ENCODE measurements at places on chromosomes 5 and 9. TPM values are rescaled to one million over a fixed set of nuclear protein-coding genes. Genes with fewer than 3 reads are reported as not detected.

Gene IL3
- total RNA-seq = not detected

Gene LHX3
- total RNA-seq = not detected

Gene PCA3
- not detected for total RNA-seq

Gene STK32A
- 0.18 TPM for total RNA-seq

Gene DOCK8
- 14.4 TPM for total RNA-seq

Gene SLC6A18
- not detected for total RNA-seq

Gene CNTFR
- 20.1 TPM for total RNA-seq

Gene IFNA13
- not detected for total RNA-seq

Gene IRX1
- total RNA-seq = not detected

Gene TEK
- 4.0 TPM for total RNA-seq

Gene AK1
- 2.5 TPM for total RNA-seq

Gene FGD3
- 5.8 TPM for total RNA-seq

Gene ANKRD55
- 0.80 TPM for total RNA-seq

Gene IFNE
- total RNA-seq = not detected

DNA sequence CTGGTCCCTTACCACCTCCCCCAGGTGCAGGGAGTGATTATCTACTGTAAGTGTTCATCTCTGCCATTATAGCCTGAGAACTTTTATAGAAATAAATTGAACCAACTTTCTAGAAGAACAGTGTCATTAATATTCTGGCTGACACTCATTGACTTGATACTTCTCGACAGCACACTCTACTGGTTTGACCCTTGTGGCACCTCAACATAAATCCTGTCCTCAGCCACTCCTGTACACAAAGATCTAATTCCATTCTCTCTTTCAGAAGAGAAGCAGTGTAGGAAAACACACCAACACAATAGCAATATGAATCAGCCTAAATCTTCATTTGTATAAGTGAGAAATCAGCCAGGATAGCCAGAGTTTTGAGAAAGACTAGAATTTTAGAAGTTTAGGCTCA lies 417.7 kb downstream of the TAF11L14 start:
- H3K4me1 ChIP-seq = no peaks in the 10 kb centered on the region
- H3K36me3 ChIP-seq = no peaks in the 10 kb centered on the region
- H3K27ac ChIP-seq = no peak overlapping the region
- DNase-seq = no peak
- H3K27me3 ChIP-seq = no peaks in the 10 kb centered on the region

DNA sequence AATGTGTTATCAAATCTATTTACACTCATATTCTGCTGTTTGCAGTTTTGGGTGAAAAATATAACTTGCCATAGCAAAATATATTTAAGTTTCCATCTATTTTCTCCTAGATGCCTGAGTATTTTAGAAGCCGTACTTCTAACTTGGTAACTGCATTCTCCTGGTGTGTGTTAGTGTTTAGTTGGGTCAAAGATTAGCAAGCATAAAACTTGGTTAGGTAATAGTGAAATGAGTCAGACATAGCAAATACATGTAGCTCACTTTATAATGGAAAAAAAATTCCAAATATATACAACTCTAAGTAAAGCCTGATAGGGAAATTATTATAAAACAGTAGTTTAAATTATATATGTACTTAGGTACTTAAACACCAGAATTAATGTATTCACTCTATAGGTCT lies 640.7 kb upstream of the ST8SIA4 start:
- no peaks in the 10 kb centered on the region for H3K36me3 ChIP-seq

GRCh38 chr5:102223542-102224477 lies 72.3 kb downstream of the SLCO4C1 start:
- no peak overlapping the region for H3K4me3 ChIP-seq
- no peak overlapping the region for H3K27ac ChIP-seq
- no peaks in the 10 kb centered on the region for H3K36me3 ChIP-seq
- no peaks in the 10 kb centered on the region for H3K4me1 ChIP-seq
- H3K27me3 ChIP-seq = no peaks in the 10 kb centered on the region
- DNase-seq = no peak

DNA sequence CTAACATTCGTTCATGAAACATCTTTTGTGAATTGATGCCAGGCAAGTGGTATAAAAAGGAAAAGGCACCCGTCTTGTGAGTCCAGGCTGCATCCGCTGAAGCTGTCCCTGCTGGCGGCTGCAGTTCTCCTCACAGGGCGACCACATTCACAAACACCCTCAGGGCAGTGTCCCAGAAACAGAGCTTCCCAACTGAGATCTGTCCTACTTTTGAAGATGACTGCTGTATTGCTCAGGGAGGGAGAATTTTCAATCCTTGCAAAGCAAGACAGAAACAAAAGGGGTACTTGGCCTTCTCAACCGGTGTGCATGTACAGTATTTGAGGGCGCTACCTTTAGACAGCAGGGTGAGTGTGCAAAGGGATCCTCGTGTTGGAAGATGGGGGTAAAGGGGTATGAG lies 316.1 kb downstream of the GADD45G start:
- no peaks in the 10 kb centered on the region for H3K36me3 ChIP-seq
- no peaks in the 10 kb centered on the region for H3K27me3 ChIP-seq
- no peak overlapping the region for H3K4me3 ChIP-seq
- H3K27ac ChIP-seq = no peak overlapping the region
- no peaks in the 10 kb centered on the region for H3K4me1 ChIP-seq

- H3K4me3 ChIP-seq = peak overlapping the region; percentile 66
- peak; percentile 91 for DNase-seq
- peaks cover 5% of the 10 kb centered on the region for H3K4me1 ChIP-seq
- peak overlapping the region; percentile 62 for H3K27ac ChIP-seq
These were observed 1.3 kb downstream of the CD72 start for GRCh38 chr9:35616681-35617459.

GRCh38 chr5:84242286-84242685 lies 142.4 kb downstream of the EDIL3 start:
- H3K27me3 ChIP-seq = no peaks in the 10 kb centered on the region
- no peaks in the 10 kb centered on the region for H3K36me3 ChIP-seq
- H3K4me3 ChIP-seq = no peak overlapping the region
- no peak overlapping the region for H3K27ac ChIP-seq
- H3K4me1 ChIP-seq = no peaks in the 10 kb centered on the region

- H3K27ac ChIP-seq = peak overlapping the region; percentile 74
- H3K4me1 ChIP-seq = peaks cover 69% of the 10 kb centered on the region
- H3K36me3 ChIP-seq = peaks cover 21% of the 10 kb centered on the region
- H3K27me3 ChIP-seq = no peaks in the 10 kb centered on the region
These were observed 5.1 kb downstream of the GLRX start for GRCh38 chr5:95817430-95817829.

GRCh38 chr9:136678034-136678433 lies 9.2 kb downstream of the AGPAT2 start:
- H3K27me3 ChIP-seq = no peaks in the 10 kb centered on the region
- H3K4me3 ChIP-seq = no peak overlapping the region
- no peaks in the 10 kb centered on the region for H3K4me1 ChIP-seq

DNA sequence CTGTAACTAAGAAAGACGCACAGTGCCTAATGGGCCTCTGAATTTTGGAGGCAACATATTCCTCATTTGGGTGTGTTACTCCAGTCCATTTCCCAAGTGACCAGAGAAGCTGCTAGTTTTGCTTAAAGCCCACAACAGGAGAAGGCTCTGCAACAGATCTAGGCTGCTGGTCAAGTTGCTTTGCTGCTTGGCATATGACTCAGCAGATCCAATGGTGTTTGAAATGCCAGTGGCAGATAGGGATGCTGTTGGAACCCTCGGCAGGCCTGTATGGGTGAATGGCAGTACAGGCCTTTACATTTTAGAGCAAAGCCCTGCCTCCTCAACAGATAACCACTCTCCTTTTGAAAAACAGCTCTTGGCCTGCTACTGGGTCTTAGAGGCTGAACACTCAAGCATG lies 36.2 kb upstream of the ROR2 start:
- no peak overlapping the region for H3K27ac ChIP-seq
- no peaks in the 10 kb centered on the region for H3K27me3 ChIP-seq
- no peaks in the 10 kb centered on the region for H3K4me1 ChIP-seq
- H3K36me3 ChIP-seq = no peaks in the 10 kb centered on the region
- no peak for DNase-seq

GRCh38 chr9:98980291-98980690 lies 36.6 kb downstream of the COL15A1 start:
- no peaks in the 10 kb centered on the region for H3K27me3 ChIP-seq
- DNase-seq = no peak
- H3K27ac ChIP-seq = no peak overlapping the region
- H3K4me3 ChIP-seq = no peak overlapping the region
- H3K4me1 ChIP-seq = peaks cover 3% of the 10 kb centered on the region

DNA sequence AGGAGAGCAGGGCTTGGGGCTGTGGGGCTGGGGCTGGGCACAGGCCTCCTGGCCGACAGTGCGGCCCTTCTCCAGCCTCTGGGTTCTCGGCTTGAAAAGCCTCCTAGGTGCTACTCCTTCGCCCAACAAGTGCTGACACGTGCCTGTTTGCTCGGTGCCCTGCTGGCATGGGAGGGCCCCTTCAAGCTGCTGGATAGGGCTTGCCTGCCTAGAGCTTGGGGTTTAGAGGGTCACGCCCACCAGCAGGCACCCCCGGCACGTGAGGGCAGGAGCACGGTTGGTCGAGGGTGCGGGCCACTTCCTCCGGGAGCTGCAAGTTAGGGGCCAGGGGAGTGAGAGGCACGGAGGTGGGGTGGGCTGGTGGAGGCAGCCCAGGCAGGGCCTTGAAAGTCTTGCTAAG lies 106.2 kb downstream of the RXRA start:
- no peaks in the 10 kb centered on the region for H3K36me3 ChIP-seq
- no peak overlapping the region for H3K27ac ChIP-seq
- no peak overlapping the region for H3K4me3 ChIP-seq
- no peak for DNase-seq

GRCh38 chr9:129865668-129866320 lies 30.5 kb downstream of the USP20 start:
- no peak for DNase-seq
- no peak overlapping the region for H3K4me3 ChIP-seq
- H3K4me1 ChIP-seq = peaks cover 12% of the 10 kb centered on the region
- H3K27me3 ChIP-seq = no peaks in the 10 kb centered on the region
- peak overlapping the region; percentile 57 for H3K27ac ChIP-seq
- peaks cover 39% of the 10 kb centered on the region for H3K36me3 ChIP-seq

DNA sequence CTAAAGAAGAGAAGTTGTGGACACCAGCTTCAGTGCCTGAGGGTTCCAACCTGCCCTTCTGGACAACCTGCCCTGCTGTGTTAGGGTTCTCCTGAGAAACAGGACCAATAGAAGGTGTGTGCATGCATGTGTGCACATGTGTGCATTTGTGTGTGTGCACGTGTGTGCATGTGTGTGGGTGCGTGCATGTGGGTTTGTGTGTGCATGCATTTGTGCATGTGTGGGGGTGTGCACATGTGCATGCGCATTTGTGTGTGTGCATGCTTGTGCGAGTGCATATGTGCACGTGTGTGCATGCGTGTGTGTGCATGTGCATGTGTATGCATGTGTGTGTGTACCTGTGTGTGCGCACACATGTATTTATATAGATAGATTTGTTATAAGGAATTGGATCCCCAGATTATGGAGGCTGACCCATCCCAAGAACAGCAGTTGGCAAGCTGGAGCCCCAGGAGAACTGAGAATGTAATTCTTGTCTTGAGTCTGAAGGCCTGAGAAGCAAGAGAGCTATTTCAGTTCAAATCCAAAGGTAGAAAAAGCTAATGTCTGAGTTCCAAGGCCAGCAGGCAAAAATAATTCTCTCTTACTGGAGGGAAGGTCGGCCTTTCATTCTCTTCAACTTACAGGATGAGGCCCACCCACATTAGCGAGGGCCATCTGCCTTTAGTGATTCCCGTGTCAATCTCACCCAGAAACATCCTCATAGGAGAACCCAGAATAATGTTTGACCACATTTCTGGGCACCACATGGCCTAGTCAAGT lies 62.9 kb upstream of the SYNPO start:
- H3K27me3 ChIP-seq = no peaks in the 10 kb centered on the region
- H3K36me3 ChIP-seq = no peaks in the 10 kb centered on the region
- DNase-seq = no peak
- no peak overlapping the region for H3K4me3 ChIP-seq

DNA sequence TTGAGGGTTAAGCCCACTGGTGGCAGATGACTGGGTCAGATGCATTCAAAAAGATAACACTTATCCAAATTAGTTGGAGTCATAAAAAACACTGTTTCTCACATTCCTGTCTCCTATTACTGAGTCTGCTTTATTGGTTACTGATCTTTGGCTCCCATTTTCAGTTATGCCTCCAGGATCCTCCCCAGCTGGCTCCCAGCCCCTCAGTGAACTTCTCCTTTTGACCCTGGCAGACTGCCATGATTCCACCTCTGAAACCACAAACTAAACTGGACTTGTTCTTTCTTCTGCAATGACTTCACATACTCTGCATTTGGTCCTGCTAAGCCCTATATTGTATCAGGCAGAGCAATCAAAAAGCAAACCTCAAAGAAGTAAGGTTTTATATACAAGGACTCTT lies 860.8 kb upstream of the DMAC1 start:
- H3K4me1 ChIP-seq = no peaks in the 10 kb centered on the region
- no peaks in the 10 kb centered on the region for H3K36me3 ChIP-seq
- DNase-seq = no peak
- no peak overlapping the region for H3K27ac ChIP-seq

DNA sequence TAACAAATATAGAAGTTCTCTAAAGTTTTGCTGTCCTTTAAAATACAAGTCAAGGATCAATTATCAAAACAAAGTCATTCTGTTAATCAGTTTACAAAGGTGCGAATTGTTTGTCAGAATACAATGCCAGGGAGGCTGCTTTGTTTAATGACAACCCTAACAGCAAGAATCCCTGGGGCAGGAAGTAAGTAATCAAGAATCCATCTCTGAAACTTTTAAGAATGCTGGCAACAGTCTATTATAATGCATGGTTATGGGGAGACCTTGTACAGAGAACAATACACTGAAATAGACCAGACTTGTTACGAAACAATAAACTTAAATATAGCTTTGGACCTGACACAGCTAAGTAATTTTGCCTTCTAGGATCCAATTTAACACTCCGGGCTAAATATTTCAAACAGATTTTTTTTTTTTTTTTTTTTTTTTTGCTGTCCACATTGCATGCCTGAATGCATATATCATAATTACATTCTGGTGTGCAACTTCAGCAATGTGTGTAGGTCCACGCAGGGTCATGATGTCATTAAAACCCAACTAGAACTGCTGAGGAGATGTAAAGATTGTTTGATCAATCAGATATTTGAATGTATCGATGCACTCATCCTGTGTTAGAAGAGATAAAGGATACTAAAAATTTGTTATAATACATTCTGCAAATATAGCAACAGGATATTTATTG lies 421.3 kb downstream of the CETN3 start:
- H3K27ac ChIP-seq = no peak overlapping the region
- H3K4me3 ChIP-seq = no peak overlapping the region
- H3K27me3 ChIP-seq = no peaks in the 10 kb centered on the region
- H3K36me3 ChIP-seq = no peaks in the 10 kb centered on the region
- H3K4me1 ChIP-seq = no peaks in the 10 kb centered on the region

DNA sequence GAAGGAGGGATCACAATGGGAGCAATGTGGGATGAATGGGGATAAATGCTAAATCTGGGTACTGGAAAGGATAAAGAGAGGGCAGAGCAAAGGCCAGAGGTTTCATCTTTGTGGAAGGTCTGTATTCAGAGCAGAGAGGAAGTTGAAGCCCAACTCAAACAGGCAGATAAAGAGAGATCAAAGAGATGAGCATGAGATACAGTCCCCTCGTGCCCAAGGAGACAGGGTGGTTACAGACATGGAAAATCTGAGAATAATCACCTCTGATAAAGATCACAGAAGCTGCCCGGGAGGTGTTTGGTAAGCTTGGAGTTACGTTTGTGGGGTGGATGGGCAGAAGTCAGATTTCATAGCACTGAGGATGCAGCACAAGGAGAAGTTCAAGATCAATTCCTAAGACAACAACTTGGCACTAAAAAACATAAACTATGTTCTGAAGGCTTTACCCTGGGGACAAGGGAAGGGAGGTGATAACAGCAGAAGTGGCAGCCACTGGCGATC lies 459 bp upstream of the ERAP2 start:
- H3K4me3 ChIP-seq = peak overlapping the region; percentile 56
- DNase-seq = no peak
- no peaks in the 10 kb centered on the region for H3K27me3 ChIP-seq
- H3K4me1 ChIP-seq = peaks cover 19% of the 10 kb centered on the region
